Tibial nerve (tissue), 4 donors: ENCODE measurements at places on chromosomes 6 and 20. TPM values are rescaled to one million over a fixed set of nuclear protein-coding genes. Genes with fewer than 3 reads are reported as not detected.
A peak's percentile ranks its signal among the peaks of the same experiment; 100 is the strongest.

DNA sequence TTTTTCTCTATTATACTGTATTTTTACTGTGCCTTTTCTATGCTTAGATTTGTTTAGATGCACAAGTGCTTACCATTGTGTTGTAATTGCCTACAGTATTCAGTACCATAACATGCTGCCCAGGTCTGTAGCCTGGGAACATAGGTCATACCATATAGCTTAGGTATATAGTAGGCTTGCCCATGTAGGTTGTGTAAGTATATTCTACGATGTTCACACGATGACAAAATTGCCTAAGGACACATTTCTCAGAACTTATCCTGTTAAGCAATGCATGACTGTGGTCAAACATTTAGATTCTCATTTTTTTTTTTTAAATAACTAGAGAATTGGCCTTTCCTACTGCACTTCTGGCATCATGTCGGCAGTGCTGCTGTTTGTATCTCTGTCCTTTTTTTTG, 253.7 kb upstream of the SUPT3H start:
- H3K36me3 ChIP-seq: no peaks in the 10 kb centered on the region
- H3K4me3 ChIP-seq: no peak overlapping the region
- H3K4me1 ChIP-seq: peaks cover 6% of the 10 kb centered on the region
- H3K27ac ChIP-seq: no peak overlapping the region

GRCh38 chr20:26163890-26164289, 467.2 kb upstream of the ZNF337 start:
- no peak for DNase-seq
- H3K4me3 ChIP-seq: no peak overlapping the region
- H3K27ac ChIP-seq: no peak overlapping the region
- H3K4me1 ChIP-seq: no peaks in the 10 kb centered on the region
- no peaks in the 10 kb centered on the region for H3K36me3 ChIP-seq

- no peaks in the 10 kb centered on the region for H3K27me3 ChIP-seq
- no peak overlapping the region for H3K4me3 ChIP-seq
- no peaks in the 10 kb centered on the region for H3K36me3 ChIP-seq
- no peak overlapping the region for H3K27ac ChIP-seq
These were observed 132.4 kb downstream of the EYA2 start for GRCh38 chr20:47027042-47027441.

GRCh38 chr6:157143171-157143889, 180.0 kb downstream of the TMEM242 start:
- H3K4me3 ChIP-seq: no peak overlapping the region
- peaks cover 27% of the 10 kb centered on the region for H3K36me3 ChIP-seq
- peak overlapping the region; percentile 70 for H3K27ac ChIP-seq

- H3K4me3 ChIP-seq: no peak overlapping the region
- no peak overlapping the region for H3K27ac ChIP-seq
- H3K36me3 ChIP-seq: no peaks in the 10 kb centered on the region
- H3K27me3 ChIP-seq: no peaks in the 10 kb centered on the region
- no peaks in the 10 kb centered on the region for H3K4me1 ChIP-seq
These were observed 57.2 kb upstream of the MTRF1L start for GRCh38 chr6:153059757-153060156.

GRCh38 chr20:37808233-37809070, 94.5 kb upstream of the VSTM2L start:
- DNase-seq: no peak
- H3K27me3 ChIP-seq: no peaks in the 10 kb centered on the region
- H3K4me3 ChIP-seq: no peak overlapping the region

- H3K4me3 ChIP-seq: no peak overlapping the region
- no peaks in the 10 kb centered on the region for H3K27me3 ChIP-seq
- H3K36me3 ChIP-seq: no peaks in the 10 kb centered on the region
These were observed 147.4 kb downstream of the MOXD1 start for GRCh38 chr6:132253906-132254305.

- H3K36me3 ChIP-seq: no peaks in the 10 kb centered on the region
- DNase-seq: peak; percentile 70
- H3K4me3 ChIP-seq: no peak overlapping the region
- H3K4me1 ChIP-seq: no peaks in the 10 kb centered on the region
- no peak overlapping the region for H3K27ac ChIP-seq
These were observed 29.4 kb upstream of the CLIC5 start for GRCh38 chr6:46044881-46045617.

DNA sequence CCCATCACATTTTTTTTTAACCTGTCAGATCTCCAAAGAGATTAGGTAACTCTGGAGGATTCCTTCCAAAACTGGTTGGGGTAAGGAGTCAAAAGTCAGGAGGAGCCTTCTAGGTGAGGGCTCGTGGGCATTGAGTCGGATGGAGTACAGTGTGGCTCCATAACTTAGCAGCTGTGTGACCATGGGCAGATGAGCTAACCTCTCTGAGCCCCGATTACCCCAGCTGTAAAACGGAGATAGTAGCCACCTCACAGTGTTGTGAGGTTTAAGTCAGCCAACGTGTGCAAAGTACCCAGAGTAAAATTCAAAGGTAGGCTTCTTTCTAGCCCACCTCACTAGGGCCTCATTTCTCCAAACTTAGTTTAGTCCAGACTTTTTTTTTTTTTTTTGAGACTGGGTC, 151.5 kb downstream of the CD24 start:
- H3K36me3 ChIP-seq: no peaks in the 10 kb centered on the region
- no peak overlapping the region for H3K27ac ChIP-seq
- no peak overlapping the region for H3K4me3 ChIP-seq
- H3K4me1 ChIP-seq: no peaks in the 10 kb centered on the region

- H3K4me3 ChIP-seq: no peak overlapping the region
- H3K36me3 ChIP-seq: peaks cover 21% of the 10 kb centered on the region
- H3K27me3 ChIP-seq: no peaks in the 10 kb centered on the region
- no peak for DNase-seq
- no peaks in the 10 kb centered on the region for H3K4me1 ChIP-seq
These were observed 14.8 kb downstream of the CST7 start for GRCh38 chr20:24963672-24964505.

- H3K36me3 ChIP-seq: no peaks in the 10 kb centered on the region
- no peak overlapping the region for H3K4me3 ChIP-seq
- H3K27me3 ChIP-seq: no peaks in the 10 kb centered on the region
- no peak for DNase-seq
- H3K27ac ChIP-seq: peak overlapping the region; percentile 43
These were observed 49.9 kb upstream of the RANBP9 start for GRCh38 chr6:13761361-13762036.

GRCh38 chr6:150777736-150778135, 87.8 kb upstream of the MTHFD1L start:
- DNase-seq: no peak
- no peak overlapping the region for H3K4me3 ChIP-seq
- H3K27ac ChIP-seq: no peak overlapping the region
- no peaks in the 10 kb centered on the region for H3K27me3 ChIP-seq
- no peaks in the 10 kb centered on the region for H3K36me3 ChIP-seq

- H3K4me3 ChIP-seq: no peak overlapping the region
- no peaks in the 10 kb centered on the region for H3K36me3 ChIP-seq
- no peak for DNase-seq
These were observed 256.3 kb downstream of the CD83 start for GRCh38 chr6:14373648-14374437.

DNA sequence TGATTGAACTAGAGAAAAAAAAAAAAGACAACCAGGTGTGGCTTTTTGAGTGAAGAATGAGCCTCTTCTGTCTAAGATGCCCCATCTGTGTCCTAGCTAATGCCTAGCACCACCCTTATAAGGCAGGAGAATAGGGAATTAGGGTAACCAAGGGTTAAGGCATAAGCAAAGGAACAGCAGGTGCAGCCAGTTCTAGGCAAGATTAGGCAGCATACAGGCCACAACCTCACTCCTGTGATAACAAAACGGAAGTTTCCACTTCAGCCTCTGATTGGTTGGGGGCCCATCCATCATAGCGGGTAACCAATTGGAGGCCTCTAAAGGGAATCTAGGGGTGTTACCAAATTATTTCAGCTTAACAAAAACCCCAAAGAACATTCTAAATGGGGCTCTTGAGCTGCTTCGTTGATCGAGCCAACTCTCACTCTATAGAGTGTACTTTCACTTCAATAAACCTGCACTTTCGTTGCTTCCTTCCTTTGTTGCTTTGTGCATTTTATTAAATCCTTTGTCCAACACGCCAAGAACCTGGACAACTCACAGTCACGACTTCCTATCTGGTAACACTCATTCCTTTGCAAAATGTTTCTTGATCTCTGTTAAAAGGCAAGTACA, 61.9 kb upstream of the TAGAP start:
- no peak for DNase-seq
- no peak overlapping the region for H3K27ac ChIP-seq
- peak overlapping the region; percentile 10 for H3K4me3 ChIP-seq
- no peaks in the 10 kb centered on the region for H3K36me3 ChIP-seq

- no peak overlapping the region for H3K4me3 ChIP-seq
- no peaks in the 10 kb centered on the region for H3K36me3 ChIP-seq
- H3K27me3 ChIP-seq: no peaks in the 10 kb centered on the region
- H3K27ac ChIP-seq: no peak overlapping the region
These were observed 193.0 kb upstream of the KCNK16 start for GRCh38 chr6:39515471-39515870.

- H3K27ac ChIP-seq: peak overlapping the region; percentile 61
- DNase-seq: no peak
- H3K27me3 ChIP-seq: no peaks in the 10 kb centered on the region
These were observed 97.1 kb upstream of the CEP85L start for GRCh38 chr6:118748311-118749062.

GRCh38 chr6:3575701-3576100, 118.9 kb upstream of the SLC22A23 start:
- DNase-seq: no peak
- no peak overlapping the region for H3K4me3 ChIP-seq
- no peaks in the 10 kb centered on the region for H3K27me3 ChIP-seq
- no peak overlapping the region for H3K27ac ChIP-seq

GRCh38 chr6:159250633-159251032, 81.4 kb downstream of the FNDC1 start:
- no peak overlapping the region for H3K27ac ChIP-seq
- DNase-seq: no peak
- H3K36me3 ChIP-seq: no peaks in the 10 kb centered on the region
- H3K27me3 ChIP-seq: no peaks in the 10 kb centered on the region
- H3K4me1 ChIP-seq: no peaks in the 10 kb centered on the region
- no peak overlapping the region for H3K4me3 ChIP-seq

DNA sequence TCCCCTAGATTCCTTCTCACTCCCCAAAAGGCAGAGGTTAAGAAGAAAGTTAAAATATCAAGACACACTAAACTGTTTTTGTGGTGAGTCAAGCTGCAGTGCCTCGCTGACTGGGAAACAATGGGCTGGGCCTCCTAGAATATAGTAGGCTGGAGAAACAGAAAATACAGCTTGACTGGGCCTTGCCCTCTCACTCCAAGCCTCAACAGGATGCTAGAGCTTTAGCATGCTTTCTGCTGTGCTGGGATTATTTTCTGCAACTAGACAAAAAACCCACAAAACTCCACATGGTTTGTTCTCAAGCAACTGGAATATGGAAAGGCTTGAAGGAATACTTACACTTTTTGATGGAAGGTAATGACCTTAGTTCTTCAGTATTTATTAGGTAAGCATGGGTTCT, 27.9 kb downstream of the FOXO3 start:
- peaks cover 6% of the 10 kb centered on the region for H3K4me1 ChIP-seq
- no peak for DNase-seq
- H3K36me3 ChIP-seq: no peaks in the 10 kb centered on the region
- H3K27ac ChIP-seq: peak overlapping the region; percentile 93

DNA sequence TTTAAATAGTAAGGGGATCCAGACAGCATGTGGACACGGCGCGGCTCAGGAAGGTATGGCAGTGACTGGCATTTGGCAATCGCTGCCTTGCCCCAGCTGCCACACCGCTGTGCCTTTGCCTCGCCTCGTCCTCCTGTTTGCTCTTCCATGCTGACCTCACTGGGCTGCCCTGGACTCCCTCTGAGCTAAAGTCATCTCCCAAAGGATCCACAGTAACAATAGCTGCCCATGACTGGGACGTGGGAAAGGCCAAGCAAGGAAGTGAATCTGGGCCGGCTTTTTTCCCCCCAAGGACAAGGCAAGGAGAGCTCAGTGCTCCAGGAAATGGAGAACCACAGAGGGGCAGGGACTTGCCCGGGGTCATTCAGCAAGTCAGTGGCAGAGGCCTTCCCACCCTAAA, 48.1 kb downstream of the JPH2 start:
- no peaks in the 10 kb centered on the region for H3K36me3 ChIP-seq
- no peak overlapping the region for H3K27ac ChIP-seq
- H3K27me3 ChIP-seq: no peaks in the 10 kb centered on the region
- no peak for DNase-seq
- H3K4me3 ChIP-seq: no peak overlapping the region
- no peaks in the 10 kb centered on the region for H3K4me1 ChIP-seq

DNA sequence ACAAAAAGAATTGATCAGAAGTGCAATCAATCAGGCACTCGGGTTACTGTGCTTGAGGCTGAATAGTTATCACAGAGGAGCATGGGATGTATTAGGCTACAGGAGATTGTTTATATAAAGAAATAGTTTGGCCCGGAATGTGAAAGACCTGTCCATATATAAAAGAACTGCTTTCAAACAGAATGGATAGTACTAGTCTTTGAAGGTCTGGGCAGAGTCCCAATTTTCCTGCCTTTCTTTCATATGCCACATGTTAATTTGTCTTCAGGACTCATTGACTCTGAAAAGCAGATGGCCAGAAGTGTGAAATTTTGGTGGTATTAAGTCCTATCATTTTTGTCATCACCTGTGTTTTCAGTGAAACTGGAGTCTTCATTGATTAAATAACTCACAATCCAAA, 314.5 kb downstream of the EYA4 start:
- H3K27ac ChIP-seq: no peak overlapping the region
- no peaks in the 10 kb centered on the region for H3K36me3 ChIP-seq
- H3K27me3 ChIP-seq: no peaks in the 10 kb centered on the region
- no peak for DNase-seq
- H3K4me1 ChIP-seq: no peaks in the 10 kb centered on the region

PSORS1C1 gene
- 0.42 TPM for total RNA-seq

FAM217A gene
- total RNA-seq: not detected

CDSN gene
- total RNA-seq: not detected

SYCP2L gene
- total RNA-seq: 2.0 TPM

GPSM3 gene
- 17.7 TPM for total RNA-seq

COL10A1 gene
- total RNA-seq: not detected

DSP gene
- total RNA-seq: 4.2 TPM

HLA-DRB1 gene
- 94.8 TPM for total RNA-seq
